ENCODE measurements at places on chromosomes 2 and 18.

DNA sequence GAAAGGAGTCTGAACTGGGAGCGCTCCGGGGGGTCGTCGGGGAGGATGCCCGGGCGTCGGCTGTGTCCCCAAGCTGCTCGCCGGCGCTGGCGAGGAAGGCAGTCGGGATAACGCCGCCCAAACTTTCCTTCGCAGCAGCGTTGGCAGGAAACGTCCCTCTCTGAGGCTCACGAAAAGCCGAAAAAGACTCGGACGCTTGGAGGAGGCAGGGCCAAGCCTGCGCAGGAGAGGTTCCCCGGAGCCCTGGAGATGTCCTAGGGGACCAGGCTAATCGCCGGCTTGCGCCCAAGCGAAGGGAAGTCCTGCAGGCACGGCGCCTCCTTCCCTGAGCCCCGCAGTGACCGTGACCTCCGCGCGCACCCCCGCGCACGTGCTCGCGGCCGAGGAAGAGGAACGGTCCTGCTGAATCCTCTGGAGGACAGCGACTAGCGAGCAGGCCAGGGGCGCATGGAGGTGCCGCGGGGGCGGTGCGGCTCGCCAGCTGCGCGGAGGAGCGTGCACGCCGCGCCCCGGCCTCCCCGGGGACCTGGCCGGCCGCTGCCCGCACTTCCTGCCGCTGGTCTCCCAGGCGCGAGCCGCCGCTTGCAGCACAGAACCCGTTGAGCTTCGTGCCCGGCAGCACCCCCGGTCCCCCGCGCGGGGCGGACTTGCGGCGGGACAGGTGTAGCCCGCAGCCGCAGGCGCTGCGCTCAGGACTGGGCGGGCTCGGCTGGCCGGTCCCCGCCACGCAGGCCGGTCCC is at the start of gene SH3RF3:
Gene SH3RF3, plus strand, starts transcription at position 590 of the 740 bp plus-strand sequence.
- peak; percentile 29 for DNase-seq

GRCh38 chr2:121810959-121811853 is 55.8 kb downstream of the TSN start:
- DNase-seq: peak; percentile 30

DNA sequence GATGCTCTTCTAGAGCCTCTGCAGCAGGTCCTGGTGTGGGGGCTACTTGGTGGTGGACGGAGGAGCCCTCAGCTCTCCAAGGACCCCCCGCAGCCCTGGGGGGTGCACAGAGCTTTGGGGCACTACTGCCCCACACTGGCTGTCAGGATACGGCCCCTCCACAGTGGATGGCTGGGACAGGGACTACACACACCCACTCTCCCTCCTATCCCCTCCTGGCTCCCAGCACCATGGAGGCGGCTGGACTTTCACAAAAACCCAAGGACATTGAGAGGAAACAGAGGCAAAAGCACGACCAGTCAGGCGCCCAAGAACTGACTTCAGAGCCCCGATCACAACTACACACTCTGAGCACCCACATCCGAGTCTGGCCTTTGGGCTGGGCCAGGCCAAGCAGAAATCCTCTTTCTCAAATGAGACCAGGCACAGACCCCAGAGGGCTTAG is 12.6 kb downstream of the GPR35 start:
- no peak for DNase-seq

DNA sequence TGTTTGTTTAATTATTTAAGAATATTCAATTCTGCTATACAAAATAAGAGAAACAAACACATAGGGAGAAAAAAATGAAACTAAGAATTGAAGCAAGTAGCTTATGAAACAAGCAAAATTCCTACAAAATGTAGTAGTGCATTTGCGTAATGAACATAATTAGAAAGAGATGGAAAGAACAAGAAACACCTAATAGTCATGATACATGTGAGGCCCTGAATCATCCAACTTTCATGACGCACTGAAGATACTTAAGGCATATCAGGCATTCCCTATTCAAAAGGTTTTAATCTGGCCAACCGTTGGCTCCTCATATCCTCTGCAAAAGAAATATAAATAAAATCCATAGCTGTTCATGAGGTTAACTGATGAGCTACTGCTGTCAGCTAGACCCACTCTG is 14.5 kb upstream of the NAB1 start:
- DNase-seq: no peak

DNA sequence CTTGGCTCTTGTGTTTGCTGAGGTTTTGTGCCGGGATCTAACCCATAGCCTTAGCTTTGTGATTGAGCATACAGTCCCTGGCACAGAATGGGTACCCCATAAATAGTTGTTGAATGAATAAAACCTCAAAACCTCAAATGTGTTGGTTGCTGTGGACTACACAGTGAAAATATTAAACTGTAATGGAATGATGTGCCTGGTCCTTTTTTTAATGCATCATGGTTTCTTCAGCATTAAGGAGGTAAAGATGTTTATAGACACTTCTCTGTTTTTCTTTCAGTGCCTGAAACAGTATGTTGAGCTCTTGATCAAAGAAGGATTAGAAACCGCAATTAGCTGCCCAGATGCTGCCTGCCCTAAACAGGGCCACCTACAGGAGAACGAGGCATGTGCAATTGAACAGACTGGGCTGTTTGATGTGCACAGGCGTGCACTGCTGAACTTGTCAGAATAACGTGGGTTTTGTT is 97.0 kb downstream of the RNF144A start:
- DNase-seq: no peak

DNA sequence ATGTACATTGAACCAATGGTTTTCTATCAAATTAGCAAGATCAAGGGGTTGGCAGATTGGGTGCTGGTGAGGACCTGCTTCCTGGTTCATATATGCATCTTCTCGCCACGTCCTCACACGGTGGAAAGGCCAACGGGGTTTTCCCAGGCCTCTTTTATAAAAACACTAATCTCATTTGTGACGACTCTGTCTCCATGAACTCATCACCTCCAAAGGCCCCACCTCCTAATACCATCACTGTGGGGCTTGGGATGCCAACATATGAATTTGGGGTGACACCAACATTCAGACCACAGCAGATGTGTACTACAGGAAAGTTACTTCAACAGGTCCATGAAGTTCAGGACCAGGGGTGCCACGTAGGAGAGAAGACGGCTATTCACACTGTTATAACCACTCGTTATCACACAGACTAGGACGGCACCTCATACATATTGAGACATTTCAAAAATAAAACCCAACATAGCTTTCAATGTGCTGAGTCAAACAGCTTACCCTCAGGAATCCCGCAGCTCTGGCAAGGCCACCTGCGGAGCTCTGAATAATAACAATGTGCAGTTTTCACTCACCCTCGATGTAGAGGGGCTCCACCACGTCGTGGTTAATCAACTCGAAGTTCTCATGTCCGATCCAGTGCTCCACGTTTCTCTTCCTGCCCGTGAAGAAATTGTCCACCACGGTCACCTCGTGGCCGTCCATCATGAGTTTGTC is 49.3 kb downstream of the UXS1 start:
- no peak for DNase-seq

- DNase-seq: no peak
Measured at GRCh38 chr2:61623747-61624146, 85.6 kb upstream of the XPO1 start.

GRCh38 chr2:215020283-215020682 is 118.1 kb downstream of the ABCA12 start:
- DNase-seq: no peak

DNA sequence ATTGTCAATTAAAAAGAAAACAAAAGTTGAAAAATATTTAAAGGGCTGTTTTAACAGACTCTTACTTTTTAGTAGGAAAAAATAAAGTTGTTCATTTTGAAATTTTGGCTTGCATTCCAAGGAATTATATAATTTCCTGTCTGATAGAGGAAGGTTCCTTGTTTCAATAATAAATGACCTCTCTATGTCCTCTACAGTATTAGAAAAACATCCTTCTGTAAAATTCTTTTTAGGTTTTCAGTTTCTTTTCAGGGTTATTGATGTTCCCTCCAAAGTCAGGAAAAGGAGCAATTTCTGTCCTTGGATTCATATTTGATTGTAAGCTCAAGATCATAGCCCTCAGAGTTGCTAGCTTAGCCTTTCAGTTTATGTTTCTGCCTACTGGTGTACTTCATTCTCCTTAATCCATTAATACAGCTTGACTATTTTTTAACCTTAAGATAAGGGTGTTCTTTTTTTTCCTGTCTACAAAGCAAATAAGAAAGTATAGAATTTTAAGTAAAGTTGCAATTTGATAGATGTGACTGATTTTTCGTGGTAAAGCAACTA is 125.2 kb upstream of the COL3A1 start:
- DNase-seq: no peak

DNA sequence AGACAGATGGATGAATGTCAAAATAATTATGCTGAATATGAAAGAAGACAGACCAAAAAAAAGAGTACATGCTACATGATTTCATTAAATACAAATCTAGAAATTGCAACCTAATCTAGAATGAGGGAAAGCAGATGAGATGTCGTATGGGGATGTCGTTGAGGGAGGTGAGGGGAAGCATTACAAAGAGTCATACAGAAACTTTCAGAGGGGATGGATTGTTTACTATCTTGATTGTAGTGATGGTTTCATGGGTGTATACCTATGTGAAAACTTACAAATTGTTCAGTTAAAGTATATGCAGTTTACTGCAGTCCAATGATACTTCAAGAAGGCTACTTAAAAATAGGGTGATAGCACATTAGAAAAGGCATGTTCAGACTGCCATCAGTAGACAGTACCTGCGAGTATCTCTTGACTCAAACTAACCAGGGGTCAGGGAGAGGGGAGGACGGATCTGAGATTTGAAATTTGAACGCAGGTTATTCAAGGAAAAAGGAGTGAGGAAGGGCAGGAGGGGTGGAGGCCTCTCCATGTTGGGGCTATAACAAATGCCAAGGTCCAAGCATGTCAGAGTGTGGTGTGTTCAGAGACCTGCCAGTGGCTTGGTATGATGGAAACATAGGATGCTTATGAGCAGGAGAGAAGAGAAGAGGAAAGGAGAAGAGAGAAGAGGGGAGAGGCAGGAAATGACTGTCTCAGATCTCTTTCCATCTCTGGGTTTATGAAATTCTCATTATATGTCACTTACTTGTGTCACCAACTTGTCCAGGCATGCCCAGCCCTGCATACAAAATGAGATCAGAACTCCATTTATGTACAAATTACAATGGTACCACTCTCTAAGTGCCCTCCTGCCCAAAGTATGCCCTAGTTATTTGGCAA is 257.3 kb upstream of the CXCR4 start:
- no peak for DNase-seq
